ENCODE measurements at places on chromosomes 7 and 10.

DNA sequence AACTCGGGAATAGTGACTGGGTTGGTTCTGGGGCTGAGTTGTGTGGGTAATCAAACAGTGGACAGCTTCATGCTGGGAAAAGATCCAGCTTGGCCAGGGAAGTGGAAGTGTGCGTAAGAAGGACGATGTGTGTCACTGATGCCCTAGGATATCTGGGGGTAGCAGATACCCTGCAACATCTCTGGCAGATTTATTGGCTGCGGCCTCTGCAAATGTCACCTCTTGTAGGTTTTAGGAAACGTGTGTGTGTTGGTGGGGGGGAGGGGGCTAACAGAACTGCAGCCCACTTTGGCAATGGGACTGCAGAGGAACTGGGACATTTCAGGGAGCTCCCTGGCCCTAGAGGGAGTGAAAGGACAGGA lies 965 bp upstream of the AGAP3 start:
- no peak for DNase-seq

- DNase-seq: no peak
Measured at GRCh38 chr10:96524741-96525140, 11.0 kb upstream of the TLL2 start.

- no peak for DNase-seq
Measured at GRCh38 chr10:129933456-129934092, 30.5 kb downstream of the EBF3 start.

- no peak for DNase-seq
Measured at GRCh38 chr7:66205741-66206090, 582 bp downstream of the TPST1 start.

GRCh38 chr7:98555403-98555802 lies 61.7 kb upstream of the NPTX2 start:
- no peak for DNase-seq

DNA sequence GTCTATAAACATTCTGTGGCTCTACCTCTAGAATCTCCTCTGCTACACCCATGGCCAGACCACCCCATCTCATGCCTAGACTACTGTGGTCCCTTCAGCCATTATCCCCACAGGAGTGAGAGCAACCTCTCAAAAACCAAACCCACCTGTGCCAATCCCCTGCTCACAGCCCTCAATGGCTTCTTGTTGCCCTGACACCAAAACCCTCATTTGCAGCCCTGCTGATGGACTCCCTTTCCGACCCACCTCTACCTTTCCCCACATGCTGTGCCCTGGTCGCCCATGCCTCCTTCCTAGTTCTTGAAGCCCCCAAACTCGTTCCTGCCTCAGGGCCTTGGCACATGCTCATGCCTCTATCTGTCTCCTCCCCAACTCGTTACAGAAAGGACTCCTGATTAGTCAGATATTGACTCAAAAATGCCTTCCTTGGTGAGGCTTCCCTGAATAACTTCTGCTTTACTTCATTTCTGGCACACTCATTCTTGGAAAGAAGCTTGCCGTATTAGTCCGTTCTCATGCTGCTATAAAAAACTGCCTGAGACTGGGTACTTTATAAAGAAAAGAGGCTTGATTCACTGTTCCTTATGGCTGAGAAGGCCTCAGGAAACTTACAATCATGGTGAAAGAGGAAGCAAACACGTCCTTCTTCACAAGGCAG lies 104.2 kb downstream of the TEX36 start:
- DNase-seq: no peak

GRCh38 chr7:90857603-90858002 lies 261.5 kb downstream of the CDK14 start:
- no peak for DNase-seq

DNA sequence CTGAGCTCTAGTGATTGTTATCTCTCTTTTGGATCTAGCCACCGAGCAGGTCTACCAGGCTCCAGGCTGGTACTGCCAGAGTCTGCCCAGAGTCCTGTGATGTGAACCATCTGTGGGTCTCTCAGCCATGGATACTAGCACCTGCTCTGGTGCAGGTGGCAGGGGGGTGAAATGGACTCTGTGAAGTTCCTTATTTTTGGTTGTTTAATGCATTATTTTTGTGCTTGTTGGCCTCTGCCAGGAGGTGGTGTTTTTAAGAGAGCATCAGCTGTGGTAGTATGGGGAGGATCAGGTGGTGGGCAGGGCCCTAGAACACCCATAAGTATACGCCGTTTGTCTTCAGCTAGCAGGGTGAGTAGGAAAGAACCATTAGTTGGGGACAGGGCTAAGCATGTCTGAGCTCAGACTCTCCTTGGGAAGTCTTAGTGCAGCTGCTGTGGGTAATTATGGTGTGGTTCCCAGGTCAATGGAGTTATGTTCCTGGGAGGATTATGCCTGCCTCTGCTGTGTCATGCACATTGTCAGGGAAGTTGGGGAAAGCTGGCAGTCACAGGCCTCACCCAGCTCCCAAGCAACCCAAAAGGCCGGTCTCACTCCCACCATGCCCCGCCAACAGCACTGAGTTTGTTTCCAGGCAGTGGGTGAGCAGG lies 81.8 kb downstream of the NPSR1 start:
- DNase-seq: no peak

Measured in NCI-H2227 treated with DMSO at 0.1 percent for 48 hours (cell line).